NCI-H1092 (cell line): ENCODE measurements at places on chromosomes 12 and 14.

DNA sequence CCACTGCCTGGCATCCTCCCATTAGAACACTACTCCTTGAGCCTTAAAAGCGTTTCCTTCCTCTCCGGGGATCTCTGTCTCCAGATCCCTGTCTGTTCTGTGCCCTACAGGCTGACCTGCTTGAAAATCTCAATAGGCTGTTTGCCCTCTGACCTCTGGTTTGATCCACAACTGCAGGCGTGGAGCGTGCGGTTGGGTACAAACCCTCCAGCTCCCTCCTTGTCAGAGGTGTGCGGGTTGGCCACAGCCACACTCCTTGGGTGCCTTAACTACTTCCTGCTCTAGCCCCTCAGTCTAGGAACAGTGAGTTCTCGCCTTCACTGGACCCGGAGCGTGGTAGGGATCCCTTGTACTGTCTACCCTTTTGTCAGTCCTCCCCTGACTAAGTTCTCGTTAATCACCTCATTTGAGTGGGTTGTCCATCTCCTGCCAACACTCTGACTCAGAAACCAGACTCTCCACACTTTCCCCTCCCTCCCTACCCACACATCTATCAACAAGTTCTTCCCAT lies 33.1 kb downstream of the CMKLR1 start:
- DNase-seq, result no peak

GRCh38 chr12:92537290-92537960 lies 165.4 kb upstream of the PLEKHG7 start:
- no peak for DNase-seq

- DNase-seq, result no peak
Measured at GRCh38 chr14:34078117-34078743, 127.4 kb upstream of the EGLN3 start.

- DNase-seq, result no peak
Measured at GRCh38 chr14:91009501-91010152, 50.8 kb downstream of the RPS6KA5 start.

- no peak for DNase-seq
Measured at GRCh38 chr14:23097786-23098185, 2.5 kb downstream of the C14orf119 start.

DNA sequence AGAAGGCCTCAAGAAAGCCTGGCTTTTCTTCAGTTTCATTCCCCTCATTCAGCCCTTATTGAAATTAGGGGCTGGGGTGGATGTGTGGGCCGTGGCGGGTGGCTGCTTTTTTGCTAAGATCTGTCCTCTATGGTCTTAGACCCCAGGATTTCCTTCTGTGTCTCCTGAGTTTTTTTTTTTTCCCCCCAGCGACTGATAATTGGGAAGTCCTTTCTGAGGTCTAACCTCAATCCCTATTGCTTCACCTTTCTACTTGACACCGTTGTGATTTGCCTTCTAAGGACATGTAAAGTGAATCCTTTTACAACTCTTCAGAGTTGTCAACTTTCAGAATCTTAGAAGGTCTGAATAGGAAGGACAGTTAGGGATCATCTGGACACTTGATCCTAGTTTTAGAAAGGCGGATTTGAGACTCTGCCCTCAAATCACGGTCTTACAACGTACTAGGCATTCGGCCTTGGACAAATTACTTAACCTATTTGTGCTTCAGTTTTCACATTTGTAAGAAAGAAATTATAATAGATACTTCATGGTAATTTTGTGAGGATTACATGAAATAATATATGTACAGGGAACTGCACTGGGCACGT lies 4.4 kb downstream of the GPR84 start:
- no peak for DNase-seq

DNA sequence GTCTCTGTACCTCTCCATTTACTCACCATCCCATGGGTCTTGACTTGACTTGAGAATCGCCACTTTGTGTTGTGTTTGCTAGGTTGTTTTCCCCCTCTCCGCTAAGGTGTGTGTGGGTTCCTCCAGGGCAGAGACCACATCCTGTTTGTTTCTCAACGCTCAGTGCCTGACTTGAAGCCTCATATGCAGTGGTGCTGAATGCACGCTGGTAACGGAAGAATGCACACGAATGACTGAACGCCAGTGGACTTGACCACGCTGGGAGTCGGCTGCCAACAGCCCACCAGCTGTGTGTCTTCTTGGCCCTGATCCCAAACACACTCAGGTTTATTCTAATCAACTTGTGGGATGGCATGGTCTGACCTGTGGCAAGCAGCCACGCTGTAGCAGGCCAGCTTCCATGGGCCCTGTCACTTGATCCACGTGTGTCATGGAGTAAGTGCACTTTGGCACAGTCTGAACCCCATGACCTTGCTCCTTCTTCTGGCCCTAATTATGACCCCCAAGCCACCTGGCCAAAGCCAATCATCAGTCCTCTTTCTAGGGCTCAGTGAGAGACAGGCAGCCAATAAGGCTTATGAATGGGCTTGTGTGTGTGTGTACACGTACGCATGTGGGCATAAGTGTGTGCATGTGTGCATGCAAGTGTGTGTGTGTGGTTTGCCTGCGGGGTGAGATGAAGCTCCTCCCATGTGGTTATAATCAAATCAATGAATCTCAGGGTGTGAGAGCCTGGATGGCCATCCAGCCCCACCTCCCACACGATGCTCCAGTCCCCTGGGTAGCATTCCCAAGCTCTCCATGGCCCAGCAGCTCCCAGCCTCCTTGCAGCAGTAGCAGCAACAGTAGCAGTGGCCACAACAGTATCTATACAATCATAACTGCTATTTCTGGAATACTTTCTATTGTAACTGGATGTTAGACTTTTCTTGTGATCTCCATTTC lies 6.4 kb upstream of the TC2N start:
- DNase-seq, result no peak

DNA sequence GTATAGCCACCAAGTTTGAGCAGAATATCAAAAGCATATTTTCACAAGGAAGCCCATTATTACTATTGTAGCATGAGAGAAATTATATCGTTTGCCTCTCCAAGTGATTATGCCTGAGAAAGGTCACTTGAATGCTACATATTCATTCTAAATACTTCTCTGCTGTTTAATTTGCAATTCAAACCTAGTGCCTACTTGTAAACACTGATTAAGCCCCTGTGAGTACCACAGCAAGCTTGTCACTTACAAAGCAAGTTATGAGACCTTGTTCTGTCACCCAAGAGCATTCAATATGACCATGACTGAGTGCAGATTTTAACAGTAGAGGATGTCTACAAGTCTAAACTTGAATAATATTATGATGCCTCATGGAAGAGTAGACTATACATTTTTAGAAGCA lies 124.7 kb upstream of the SSTR1 start:
- no peak for DNase-seq

GRCh38 chr12:3559601-3560294 lies 68.7 kb downstream of the PRMT8 start:
- peak; percentile 36 for DNase-seq

DNA sequence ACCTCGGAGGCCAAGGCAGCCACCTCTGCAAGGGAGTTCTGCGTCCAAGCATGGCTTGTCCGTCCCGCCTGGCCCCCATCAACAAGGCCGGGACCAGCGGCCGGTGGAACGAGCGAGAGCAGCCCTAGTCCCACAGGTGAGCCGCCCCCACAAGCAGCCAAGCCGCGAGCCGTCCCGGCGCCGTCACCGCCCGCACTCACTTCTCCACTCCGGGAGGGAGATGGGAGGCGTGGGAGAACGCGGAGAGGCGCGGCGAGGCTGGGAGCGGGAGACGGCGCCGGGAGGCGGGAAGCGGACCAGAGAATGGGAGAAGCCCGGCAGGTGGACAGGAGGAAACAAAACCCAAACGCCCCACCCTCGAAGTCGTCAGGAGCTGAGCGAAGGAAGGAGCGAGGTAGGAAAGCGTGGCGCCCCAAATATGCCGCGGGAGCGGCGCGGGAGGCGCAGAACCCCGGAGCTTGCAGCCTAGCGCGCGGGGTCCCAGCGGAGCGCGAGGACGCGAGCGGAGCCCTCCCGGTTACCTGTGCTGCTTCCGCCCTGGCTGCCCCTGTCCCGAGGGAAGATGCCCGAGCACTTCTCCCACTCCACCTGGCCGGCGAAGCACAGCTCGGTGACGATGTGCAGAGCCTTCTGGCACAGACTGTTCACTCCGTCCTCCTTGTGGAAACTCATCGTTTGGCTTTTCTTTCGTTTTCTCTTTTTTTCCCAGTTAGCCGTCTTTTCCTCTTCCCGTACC lies 600 bp downstream of the SYT10 start:
- DNase-seq, result peak; percentile 5

DNA sequence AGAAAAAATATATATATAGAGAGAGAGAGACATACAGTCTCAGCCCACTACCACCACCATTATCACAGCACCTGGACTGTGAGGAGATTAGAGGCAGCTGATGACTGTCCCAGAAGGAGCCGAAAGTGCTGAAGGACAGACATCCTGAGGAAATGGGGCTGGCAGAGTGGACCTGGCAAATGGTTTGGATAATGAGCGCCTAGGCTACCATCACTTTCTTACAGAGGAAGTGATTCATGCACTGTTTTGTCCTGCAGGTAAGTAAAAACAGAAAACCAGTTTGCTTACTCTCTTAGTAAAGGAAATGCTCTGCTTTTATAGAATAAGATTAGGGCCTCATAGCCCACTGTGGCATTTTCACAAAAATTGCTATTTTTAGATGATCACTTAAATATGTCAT lies 28.6 kb upstream of the DNM1L start:
- DNase-seq, result no peak

DNA sequence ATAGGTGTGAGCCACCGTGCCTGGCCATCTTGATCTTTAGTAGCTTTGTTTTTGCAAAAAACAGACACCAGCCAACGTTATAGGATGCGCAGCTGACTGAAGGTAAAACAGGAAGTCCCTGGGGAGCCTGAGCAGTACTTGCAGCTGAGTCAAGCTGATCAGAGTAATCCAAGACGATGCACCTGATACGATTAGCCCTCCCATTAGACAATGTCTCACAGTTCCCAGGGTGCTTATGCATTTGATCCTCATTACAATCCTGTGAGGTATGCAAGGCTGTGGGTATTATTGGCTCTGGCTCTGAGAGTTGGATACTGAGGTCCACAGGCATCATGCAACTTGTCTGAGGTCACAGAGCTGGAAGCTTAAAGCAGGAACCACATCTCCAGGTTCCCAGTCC lies 8.1 kb downstream of the KRT18 start:
- DNase-seq, result no peak

- DNase-seq, result no peak
Measured at GRCh38 chr14:21267431-21267845, 1.8 kb downstream of the HNRNPC start.

- DNase-seq, result no peak
Measured at GRCh38 chr14:39229222-39229543, 4.5 kb upstream of the MIA2 start.

- DNase-seq, result no peak
Measured at GRCh38 chr12:117590999-117591398, 229.6 kb upstream of the NOS1 start.

GRCh38 chr12:10113075-10113474 lies 14.3 kb upstream of the CLEC1A start:
- DNase-seq, result no peak

- no peak for DNase-seq
Measured at GRCh38 chr12:121925358-121925695, 6.9 kb downstream of the CFAP251 start.

DNA sequence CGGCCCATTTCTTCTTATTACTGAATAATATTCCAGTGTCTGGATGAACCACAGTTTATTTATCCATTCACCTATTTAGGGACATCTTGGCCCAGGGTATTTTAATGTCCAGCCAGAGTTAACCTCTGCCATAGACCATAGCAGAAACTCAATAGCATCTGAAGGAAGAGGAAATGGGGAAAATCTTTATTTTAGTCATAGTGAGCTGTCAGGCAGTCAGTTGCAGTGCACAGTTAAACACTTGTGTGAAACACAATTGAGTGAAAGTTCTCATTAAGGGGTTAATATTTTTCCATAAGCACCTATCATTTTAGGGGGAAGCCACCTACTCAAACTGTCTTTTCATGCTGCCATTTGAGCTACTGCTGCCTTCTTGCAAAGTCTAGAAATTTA lies 197.3 kb upstream of the PPFIA2 start:
- no peak for DNase-seq

- no peak for DNase-seq
Measured at GRCh38 chr12:107580750-107581618, 104.6 kb upstream of the PWP1 start.

DNA sequence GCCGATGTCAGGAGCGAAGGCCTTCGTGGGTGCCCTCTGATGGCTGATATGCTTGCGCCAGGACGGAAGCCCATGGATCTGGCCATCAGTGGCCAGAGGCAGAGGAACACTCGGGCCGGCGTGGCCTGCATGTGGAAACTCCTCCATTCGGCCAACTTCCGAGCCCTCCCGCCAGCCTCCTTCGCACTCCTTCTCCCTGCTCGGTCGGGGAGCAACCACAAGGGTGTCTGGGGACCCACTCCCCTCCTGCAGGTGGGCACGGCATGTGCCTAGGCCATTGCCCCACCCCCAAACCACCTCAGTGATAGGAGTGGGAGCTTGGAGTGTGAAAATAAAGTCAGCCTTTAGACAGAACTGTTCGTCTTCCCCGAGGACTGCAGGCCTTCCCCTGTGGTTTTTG lies 231.3 kb downstream of the BCL11B start:
- no peak for DNase-seq

GRCh38 chr12:84860718-84861117 lies 51.9 kb downstream of the SLC6A15 start:
- no peak for DNase-seq

- DNase-seq, result no peak
Measured at GRCh38 chr12:3605692-3606091, 114.7 kb downstream of the PRMT8 start.

DNA sequence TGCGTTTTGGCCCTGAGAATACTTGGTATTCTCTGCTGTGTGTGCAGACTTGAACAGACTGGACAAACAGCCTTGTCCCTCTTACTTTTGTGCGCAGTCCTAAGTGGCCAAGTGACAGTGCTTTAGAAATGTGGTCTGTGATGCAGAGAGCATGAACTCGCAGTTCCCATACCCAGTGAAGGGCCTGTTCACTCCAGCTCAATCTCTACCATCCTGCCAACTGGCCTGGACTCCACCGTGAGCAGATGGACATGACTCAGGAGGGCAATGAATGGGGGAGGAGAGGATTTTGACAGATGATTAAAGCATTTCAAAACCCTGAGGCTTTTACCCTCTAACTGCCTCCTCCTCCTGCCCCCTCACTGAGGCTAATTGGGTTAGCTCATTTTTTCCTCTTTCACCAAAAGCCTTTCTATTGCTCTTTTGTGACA lies 62.5 kb upstream of the PYGL start:
- no peak for DNase-seq

GRCh38 chr14:32076278-32077080 lies 625 bp upstream of the ARHGAP5 start:
- DNase-seq, result peak; percentile 97

- DNase-seq, result peak; percentile 78
Measured at GRCh38 chr12:68342966-68343365, 10.8 kb upstream of the MDM1 start.

- no peak for DNase-seq
Measured at GRCh38 chr14:75497191-75497590, 25.1 kb upstream of the BATF start.

GRCh38 chr12:25644979-25645378 lies 91.9 kb upstream of the LMNTD1 start:
- DNase-seq, result no peak

- DNase-seq, result no peak
Measured at GRCh38 chr12:57046086-57046791, 3.7 kb downstream of the MYO1A start.

GRCh38 chr14:94933486-94933885 lies 163.6 kb upstream of the GSC start:
- DNase-seq, result no peak

GRCh38 chr12:39931857-39932256 lies 174.0 kb downstream of the SLC2A13 start:
- no peak for DNase-seq
